ENCODE measurements at places on chromosomes 3 and 15. TPM values are rescaled to one million over a fixed set of nuclear protein-coding genes. Genes with fewer than 3 reads are reported as not detected.

Gene ADPRH
- 1.6 TPM for total RNA-seq

- peak; percentile 53 for DNase-seq
These were observed 24.3 kb downstream of the CACNA2D3 start for GRCh38 chr3:54146506-54147239.

Gene UROC1
- 0.27 TPM for total RNA-seq

Gene ST8SIA2
- 54.4 TPM for total RNA-seq

Gene GABRA5
- 4.6 TPM for total RNA-seq

Measured in cerebellum (tissue), 4 donors.